ENCODE measurements at places on chromosomes 12 and 14.

GRCh38 chr14:77603654-77604255 is 12.7 kb downstream of the SPTLC2 start:
- DNase-seq: peak; percentile 35

- no peak for DNase-seq
Measured at GRCh38 chr12:105915997-105916759, 222.6 kb downstream of the NUAK1 start.

GRCh38 chr12:121288986-121289385 is 7.5 kb downstream of the CAMKK2 start:
- no peak for DNase-seq

DNA sequence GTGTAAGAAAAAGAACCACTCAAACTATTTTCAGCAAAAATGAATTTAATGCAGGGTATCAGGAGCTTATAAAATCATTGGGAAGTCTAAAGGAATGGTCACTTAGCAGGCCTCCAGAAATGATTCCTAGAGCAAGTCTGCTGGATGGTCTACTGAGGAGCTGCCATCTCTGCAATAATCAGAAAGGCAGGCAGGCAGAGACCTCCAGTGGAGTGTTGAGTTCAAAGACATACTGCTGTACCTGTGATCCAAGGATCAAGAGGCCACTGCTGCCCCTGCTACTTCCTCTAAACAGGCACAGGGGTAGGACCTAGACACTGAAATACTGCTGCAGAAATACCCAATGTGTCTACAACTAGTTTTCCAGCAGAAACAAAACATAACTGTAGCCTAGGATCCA is 14.5 kb upstream of the KICS2 start:
- DNase-seq: peak; percentile 35

Measured in PC-3 (cell line).